ENCODE measurements at places on chromosomes 7 and 10. TPM values are rescaled to one million over a fixed set of nuclear protein-coding genes. Genes with fewer than 3 reads are reported as not detected.

GRCh38 chr7:139494835-139495579, 11.5 kb upstream of the KLRG2 start:
- DNase-seq, result no peak

DNA sequence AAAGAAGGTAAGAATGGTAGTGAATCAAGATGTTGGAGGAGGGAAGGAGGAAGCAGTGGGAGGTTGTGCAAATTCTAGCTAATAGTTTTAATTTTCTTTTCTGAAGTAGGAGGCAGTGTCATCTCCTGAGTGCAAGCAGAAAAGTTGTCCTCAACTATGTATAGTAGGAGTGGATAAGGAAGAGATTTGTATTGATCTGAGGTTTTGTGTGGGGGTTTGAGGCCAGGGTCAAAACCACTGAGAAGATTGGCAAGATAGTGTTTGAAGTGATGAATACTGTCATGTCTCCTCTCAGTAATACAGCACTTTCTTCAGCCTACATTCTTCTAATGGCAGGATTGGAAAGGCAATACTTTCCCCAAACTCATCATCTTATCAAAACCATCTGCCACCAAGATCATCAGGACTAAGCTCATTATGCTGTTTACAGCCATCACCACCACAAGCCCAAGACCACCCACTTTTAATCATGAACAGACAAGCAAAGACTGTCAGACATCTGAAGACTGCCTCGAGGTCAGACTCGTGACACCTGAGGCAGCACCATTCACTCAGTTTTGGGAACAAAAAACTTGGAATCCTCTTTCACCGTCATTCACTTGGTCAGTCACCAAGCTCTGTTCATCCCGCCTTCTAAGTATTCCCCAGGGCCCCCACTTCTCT, 1.5 kb upstream of the MIOS start:
- DNase-seq, result no peak

DNA sequence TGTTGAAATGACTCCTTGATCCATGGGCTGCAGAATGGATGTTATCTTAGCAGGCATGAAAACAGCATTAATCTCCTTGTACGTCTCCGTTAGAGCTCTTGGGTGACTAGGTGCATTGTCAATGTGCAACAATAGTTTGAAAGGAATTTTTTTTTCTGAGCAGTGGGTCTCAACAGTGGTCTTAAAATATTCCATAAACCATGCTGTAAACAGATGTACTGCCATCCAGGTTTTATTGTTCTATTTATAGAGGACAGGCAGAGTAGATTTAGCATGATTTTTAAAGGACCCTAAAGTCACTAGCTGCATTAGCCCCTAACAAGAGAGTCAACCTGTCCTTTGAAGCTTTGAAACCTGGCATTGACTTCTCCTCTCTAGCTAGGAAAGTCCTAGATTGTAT, 64.0 kb downstream of the NRF1 start:
- no peak for DNase-seq

- DNase-seq, result no peak
Measured at GRCh38 chr10:76341740-76342139, 910.3 kb downstream of the LRMDA start.

- no peak for DNase-seq
Measured at GRCh38 chr10:27995311-27995710, 3.6 kb downstream of the ODAD2 start.

Gene DNAAF5
- 15.7 TPM for total RNA-seq

Gene PDZD7
- 3.3 TPM for total RNA-seq

DNA sequence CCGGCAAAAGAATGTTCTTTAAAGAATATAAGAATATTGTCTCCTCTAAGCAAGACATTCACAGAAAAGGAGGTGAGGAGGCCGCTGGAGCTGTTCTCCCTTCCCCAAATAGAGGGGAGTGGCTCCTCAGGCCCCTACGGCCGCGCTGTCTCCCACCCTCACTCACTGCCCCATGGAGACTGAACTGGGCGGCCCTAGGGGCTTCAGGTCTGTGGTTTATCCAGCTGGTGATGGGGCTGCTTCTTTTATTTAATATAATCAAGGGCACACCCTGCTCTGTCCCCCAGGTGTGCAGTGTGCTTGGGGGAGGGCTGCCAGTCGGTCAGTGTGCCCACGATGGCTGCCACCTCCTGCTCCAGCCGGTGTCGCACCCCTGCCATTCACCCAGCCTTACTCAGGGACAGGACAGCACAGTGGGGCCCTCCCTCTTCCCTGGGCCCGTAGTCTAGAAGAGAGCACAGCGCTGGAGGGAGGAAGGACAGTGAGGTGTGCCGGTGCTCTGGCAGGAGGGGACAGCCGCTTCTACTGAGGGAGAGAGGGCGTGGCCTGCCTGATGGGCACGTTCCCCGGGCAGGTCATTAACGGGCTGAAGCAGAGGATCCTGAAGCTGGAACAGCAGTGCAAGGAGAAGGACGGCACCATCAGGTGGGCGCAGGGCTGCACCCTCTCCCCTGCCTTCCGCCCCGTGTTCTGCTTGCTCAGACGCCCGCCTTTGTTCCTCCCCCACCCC, 23.4 kb downstream of the IQCE start:
- DNase-seq, result no peak

DNA sequence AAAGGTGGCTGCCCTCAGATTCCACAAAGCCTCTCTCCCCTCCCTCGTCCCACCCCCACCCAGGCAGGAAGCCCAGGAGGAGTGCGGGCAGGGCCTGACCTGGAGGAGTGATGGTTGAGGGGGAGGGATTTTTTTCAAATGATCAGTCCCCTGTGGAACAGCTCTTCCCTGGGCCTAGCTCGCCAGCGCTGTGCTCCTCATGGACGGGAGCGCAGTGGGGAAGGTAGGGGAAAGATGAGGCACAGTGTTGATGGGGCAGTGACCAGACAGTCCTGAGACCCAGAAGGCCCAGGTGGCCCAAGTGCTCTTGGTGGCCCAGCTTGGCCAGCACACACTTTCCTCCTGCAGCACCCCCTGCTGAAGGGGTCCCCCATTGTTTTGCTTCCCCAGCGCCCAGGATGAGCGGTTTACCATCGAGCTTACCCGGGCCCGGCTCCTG, 8.5 kb downstream of the SAP25 start:
- DNase-seq, result no peak

Gene TACR2
- total RNA-seq, result 0.74 TPM

DNA sequence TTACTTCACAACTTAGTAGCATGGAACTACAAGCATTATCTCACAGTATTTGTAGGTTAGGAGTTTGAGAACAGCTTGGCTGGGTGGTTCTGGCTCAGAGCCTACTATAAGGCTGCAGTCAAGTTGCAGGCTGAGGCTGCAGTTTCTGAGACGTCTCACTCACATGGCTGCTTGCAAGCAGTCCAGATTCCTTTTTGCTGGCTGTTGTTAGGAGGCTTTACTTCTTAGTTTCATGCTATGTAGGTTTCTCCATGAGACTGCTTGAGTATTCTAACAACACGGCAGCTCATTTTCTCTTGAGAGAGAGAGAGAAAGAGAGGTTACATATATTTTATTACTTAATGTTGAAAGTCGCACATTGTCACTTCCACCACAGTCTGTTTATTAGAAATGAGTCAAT, 1073.9 kb downstream of the NXPH1 start:
- DNase-seq, result no peak

DNA sequence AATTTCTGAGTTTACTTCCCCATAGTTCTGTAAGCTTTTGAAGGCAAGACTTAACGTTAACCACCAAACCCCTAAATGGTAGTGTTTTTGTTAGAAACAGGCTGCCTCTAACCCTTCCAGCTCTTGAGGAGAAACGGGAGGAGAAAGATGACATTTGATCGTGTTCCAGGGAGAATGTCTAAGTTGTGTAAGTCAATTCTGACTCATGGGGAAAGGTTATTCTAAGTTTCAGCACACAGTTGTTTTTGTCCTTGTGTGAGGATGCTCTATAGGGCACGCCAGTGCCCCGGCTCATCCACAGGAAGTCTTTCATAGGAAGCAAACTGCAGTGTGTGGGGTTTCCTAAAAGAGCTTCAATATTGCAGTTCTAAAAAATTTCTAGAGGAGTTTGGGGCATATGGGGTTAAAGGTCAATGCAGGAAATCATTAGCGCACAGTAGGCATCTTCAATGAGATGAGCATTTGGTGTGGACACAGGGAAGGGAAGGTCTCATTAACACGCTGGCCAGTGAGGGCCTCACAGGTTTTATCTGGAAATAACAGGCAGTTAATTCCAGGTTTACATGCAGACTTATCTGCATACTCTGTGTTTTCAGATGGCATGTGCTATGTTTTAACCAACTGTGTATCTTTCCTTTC, 638.2 kb upstream of the IGFBP3 start:
- DNase-seq, result no peak

Gene HOXA13
- not detected for total RNA-seq

Gene ZNF425
- total RNA-seq, result 1.1 TPM

- DNase-seq, result no peak
Measured at GRCh38 chr7:116582164-116582732, 57.4 kb downstream of the CAV1 start.

DNA sequence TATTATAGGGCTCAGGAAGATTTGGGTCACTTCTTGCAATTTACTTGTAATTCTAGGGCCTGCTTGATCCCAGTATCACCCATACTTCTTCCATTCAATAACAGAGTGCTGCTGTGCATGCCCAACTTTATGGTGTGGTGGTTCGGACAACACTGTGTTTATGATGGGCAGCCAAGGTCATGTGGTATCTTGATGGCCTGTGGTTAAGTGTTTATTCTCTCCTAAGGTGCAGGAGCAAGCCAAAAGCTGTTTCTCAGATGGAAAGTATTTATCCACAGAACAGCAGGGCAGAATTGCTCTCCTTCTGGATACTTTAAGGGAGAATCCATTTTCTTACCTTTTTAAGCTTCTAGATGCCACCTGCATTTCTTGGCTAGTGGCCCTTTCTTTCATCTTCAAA, 433.8 kb downstream of the SH2D4B start:
- no peak for DNase-seq

DNA sequence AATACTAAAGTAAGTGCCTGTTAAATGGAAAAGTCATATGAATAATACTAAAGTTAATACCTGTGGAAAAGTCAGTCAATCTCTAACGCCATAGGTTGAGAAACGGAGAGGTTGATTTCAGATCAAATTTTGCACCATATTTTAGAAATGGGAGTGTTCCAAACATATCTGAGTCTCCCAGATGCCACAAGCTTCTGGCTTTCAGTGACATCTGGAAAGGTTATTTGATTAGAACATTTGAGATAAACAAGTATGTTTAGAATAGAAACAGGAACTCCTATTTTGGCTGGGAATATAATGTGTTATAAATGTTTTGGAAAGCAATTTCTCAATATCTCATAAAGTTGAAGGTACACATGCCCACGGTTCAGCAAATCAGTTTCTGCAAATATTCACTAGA, 5.8 kb downstream of the MACC1 start:
- no peak for DNase-seq

- DNase-seq, result no peak
Measured at GRCh38 chr10:75303045-75303777, 67.5 kb upstream of the COMTD1 start.

- no peak for DNase-seq
Measured at GRCh38 chr7:129947049-129947448, 5.7 kb downstream of the UBE2H start.

Gene CDCA7L
- 8.2 TPM for total RNA-seq

GRCh38 chr10:649798-650440, 39.5 kb downstream of the DIP2C start:
- no peak for DNase-seq

DNA sequence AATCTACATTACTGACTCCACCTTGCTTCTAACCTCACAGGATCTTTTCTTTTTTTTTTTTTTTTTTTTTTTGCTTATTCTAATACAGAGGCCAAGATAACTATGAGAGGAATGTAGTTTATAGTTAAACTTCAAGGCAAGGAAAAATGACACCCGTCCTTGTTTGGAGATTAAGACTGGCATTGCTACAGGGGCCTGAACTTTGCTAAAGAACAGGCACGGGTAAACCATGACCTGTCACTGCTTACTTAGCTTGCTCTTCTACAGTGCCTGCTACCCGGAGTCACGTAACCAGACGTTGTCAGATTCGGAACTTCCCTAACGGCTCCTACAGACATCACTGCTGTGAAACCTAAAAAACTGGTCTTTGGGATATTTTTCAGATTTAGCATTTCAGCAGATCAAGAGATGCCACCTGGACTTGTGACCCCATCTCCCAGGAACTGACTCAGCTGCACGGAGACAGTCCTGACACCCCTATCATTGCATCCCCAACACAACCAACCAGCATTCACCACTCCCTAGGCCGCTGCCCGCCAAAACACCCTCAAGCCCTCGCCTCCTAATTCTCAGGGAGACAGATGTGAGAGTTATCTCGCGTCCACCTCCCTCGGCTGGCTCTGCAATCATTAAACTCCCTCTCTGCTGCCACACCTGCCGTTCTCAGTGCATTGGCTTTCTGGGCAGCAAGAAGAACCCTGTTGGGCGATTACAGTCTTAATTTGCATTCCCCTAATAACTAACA, 27.5 kb downstream of the MAD1L1 start:
- DNase-seq, result peak; percentile 14

- DNase-seq, result no peak
Measured at GRCh38 chr10:70771311-70772194, 13.6 kb downstream of the TBATA start.

DNA sequence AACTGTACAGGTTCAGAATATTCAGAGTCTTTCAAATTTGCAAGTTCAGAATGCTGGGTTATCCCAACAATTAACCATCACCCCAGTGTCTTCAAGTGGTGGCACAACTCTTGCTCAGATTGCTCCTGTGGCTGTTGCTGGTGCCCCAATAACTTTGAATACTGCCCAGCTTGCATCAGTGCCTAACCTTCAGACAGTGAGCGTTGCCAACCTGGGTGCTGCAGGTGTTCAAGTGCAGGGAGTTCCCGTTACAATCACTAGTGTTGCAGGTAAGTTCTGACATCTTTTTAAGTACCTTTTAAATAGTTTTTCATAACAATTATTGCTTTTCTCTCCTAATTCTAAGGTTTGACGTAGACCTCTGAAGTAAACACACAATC, 2.7 kb downstream of the SP4 start:
- DNase-seq, result no peak

Gene PLCE1
- total RNA-seq, result 8.6 TPM

Gene EEPD1
- total RNA-seq, result 23.0 TPM

DNA sequence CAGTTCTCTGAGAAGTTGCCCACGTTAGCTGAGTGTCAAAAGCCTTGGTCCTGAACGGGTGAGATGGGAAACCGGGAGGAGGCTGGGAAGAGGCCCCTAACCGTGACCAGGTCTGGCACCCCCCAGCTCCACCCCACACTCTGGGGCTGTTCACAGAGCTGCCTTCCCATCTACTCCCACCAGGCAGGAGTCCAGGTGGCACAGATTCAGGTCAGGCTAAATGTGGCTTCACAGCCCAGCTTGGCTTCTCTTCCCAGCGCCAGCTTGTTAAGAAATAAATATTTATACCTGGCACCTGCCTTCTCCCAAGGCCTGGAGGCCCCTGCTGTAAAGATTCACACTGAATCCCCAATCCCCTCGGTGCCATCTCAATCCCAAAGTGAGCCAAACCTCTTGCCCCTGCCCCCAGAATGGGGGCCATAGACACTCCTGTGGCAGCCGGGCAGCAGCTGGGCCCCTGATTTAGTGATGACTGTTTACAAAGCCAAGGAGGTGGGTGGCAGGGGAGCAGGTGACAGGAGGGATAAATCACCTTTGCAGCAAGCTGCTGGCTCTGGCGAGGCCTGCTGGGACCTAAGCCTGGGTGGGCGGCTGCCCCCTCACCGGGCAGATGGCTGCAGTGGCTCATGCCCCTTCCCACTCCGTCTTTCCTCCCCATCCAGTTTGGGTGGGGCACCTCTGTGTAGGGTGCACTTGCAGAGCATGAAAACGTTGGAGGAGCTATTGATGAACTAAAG, 72.5 kb downstream of the GOLGA7B start:
- no peak for DNase-seq

- no peak for DNase-seq
Measured at GRCh38 chr7:69880840-69881239, 282.6 kb downstream of the AUTS2 start.

Gene MASTL
- 10.4 TPM for total RNA-seq
